Activated B cell treated with CpG ODN at 0.5 μM for 24 hours (primary cell): ENCODE measurements at places on chromosomes 1 and 21. TPM values are rescaled to one million over a fixed set of nuclear protein-coding genes. Genes with fewer than 3 reads are reported as not detected.

DNA sequence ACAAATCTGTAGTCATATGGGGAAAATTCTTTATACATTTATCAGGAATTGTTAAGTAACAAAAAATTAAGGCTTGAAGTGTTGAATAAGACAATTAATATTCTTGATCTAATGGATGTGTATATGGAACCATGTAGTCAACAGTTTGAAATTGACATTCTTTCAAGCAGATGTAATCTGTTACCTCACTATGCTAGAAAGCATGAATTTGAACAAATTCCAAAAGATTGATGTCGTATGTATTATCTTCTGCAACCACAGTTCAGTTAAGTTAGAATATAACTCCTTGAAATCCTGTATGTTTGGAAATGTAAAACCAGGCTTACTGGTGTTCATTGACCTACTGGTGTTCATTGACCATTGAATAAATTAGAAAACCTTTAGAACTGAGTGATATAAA, 16.1 kb downstream of the CCDC18 start:
- DNase-seq = no peak
- H3K36me3 ChIP-seq = peaks cover 29% of the 10 kb centered on the region
- H3K27ac ChIP-seq = no peak overlapping the region
- peaks cover 6% of the 10 kb centered on the region for H3K4me1 ChIP-seq
- H3K27me3 ChIP-seq = no peaks in the 10 kb centered on the region
- no peak overlapping the region for H3K4me3 ChIP-seq

The UTP25 gene
- total RNA-seq = 13.3 and 15.4 TPM in 2 replicates

The KRTAP7-1 gene
- not detected in 2 replicates for total RNA-seq

DNA sequence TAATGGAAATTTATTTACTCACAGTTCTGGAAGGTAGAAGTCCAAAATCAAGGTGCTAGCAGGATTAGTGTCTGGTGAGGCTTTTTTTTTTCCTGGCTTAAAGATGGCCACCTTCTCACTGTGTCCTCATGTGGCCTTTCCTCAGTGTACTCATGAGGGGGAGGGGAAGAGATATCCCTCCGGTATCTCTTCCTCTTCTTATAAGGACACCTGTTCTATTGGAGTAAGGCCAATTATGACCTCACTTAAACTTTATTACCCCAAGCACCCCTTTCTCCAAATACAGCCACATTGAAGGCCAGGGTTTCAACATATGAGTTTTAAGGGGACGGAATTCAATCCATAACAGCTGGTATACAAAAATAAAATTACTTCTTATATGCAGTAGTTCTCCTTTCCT, 203.7 kb upstream of the C1orf87 start:
- no peaks in the 10 kb centered on the region for H3K4me1 ChIP-seq
- no peak overlapping the region for H3K27ac ChIP-seq
- DNase-seq = no peak
- H3K4me3 ChIP-seq = no peak overlapping the region
- no peaks in the 10 kb centered on the region for H3K27me3 ChIP-seq

- H3K27ac ChIP-seq = peak overlapping the region; percentile 47
- peaks cover 27% of the 10 kb centered on the region for H3K4me1 ChIP-seq
- no peak overlapping the region for H3K4me3 ChIP-seq
- H3K36me3 ChIP-seq = no peaks in the 10 kb centered on the region
- DNase-seq = no peak
Observed at GRCh38 chr1:89279011-89279466, 6.4 kb upstream of the GBP5 start.

GRCh38 chr1:233518344-233518743, 95.6 kb upstream of the KCNK1 start:
- DNase-seq = no peak
- H3K27me3 ChIP-seq = peaks cover 4% of the 10 kb centered on the region
- no peaks in the 10 kb centered on the region for H3K4me1 ChIP-seq
- no peak overlapping the region for H3K27ac ChIP-seq

GRCh38 chr1:77950873-77951272, 28.0 kb downstream of the FUBP1 start:
- no peak overlapping the region for H3K4me3 ChIP-seq
- peaks cover 79% of the 10 kb centered on the region for H3K36me3 ChIP-seq
- H3K27ac ChIP-seq = peak overlapping the region; percentile 77
- no peak for DNase-seq
- H3K4me1 ChIP-seq = peaks cover 40% of the 10 kb centered on the region
- H3K27me3 ChIP-seq = no peaks in the 10 kb centered on the region

The TMOD4 gene
- total RNA-seq = 3.8 and 4.4 TPM in 2 replicates

GRCh38 chr1:6935361-6935883, 150.2 kb downstream of the CAMTA1 start:
- H3K4me3 ChIP-seq = no peak overlapping the region
- H3K27me3 ChIP-seq = peaks cover 15% of the 10 kb centered on the region
- no peaks in the 10 kb centered on the region for H3K36me3 ChIP-seq
- no peaks in the 10 kb centered on the region for H3K4me1 ChIP-seq

- H3K36me3 ChIP-seq = no peaks in the 10 kb centered on the region
- H3K4me1 ChIP-seq = no peaks in the 10 kb centered on the region
- no peak overlapping the region for H3K4me3 ChIP-seq
- H3K27ac ChIP-seq = no peak overlapping the region
- DNase-seq = no peak
Observed at GRCh38 chr21:35150562-35151226, 101.6 kb upstream of the RUNX1 start.

GRCh38 chr1:22662318-22662717, 9.3 kb downstream of the C1QB start:
- H3K4me3 ChIP-seq = no peak overlapping the region
- H3K36me3 ChIP-seq = no peaks in the 10 kb centered on the region
- H3K27me3 ChIP-seq = peaks cover 15% of the 10 kb centered on the region
- H3K4me1 ChIP-seq = no peaks in the 10 kb centered on the region
- DNase-seq = no peak
- no peak overlapping the region for H3K27ac ChIP-seq

- H3K27ac ChIP-seq = no peak overlapping the region
- no peaks in the 10 kb centered on the region for H3K4me1 ChIP-seq
- no peaks in the 10 kb centered on the region for H3K36me3 ChIP-seq
Observed at GRCh38 chr1:228664399-228664914, 70.8 kb upstream of the RHOU start.

The KCNA3 gene
- 15.0 and 20.0 TPM in 2 replicates for total RNA-seq

GRCh38 chr21:34673006-34673405, 4.2 kb downstream of the CLIC6 start:
- peaks cover 5% of the 10 kb centered on the region for H3K4me1 ChIP-seq
- no peak overlapping the region for H3K27ac ChIP-seq
- DNase-seq = no peak
- H3K27me3 ChIP-seq = peaks cover 56% of the 10 kb centered on the region
- H3K36me3 ChIP-seq = no peaks in the 10 kb centered on the region

The CSDE1 gene
- 416 and 424 TPM in 2 replicates for total RNA-seq

The KCNJ9 gene
- total RNA-seq = not detected in 2 replicates

GRCh38 chr1:25572708-25573590, 29.5 kb downstream of the LDLRAP1 start:
- H3K27me3 ChIP-seq = peaks cover 7% of the 10 kb centered on the region
- no peak overlapping the region for H3K4me3 ChIP-seq
- peaks cover 2% of the 10 kb centered on the region for H3K4me1 ChIP-seq
- no peak overlapping the region for H3K27ac ChIP-seq

DNA sequence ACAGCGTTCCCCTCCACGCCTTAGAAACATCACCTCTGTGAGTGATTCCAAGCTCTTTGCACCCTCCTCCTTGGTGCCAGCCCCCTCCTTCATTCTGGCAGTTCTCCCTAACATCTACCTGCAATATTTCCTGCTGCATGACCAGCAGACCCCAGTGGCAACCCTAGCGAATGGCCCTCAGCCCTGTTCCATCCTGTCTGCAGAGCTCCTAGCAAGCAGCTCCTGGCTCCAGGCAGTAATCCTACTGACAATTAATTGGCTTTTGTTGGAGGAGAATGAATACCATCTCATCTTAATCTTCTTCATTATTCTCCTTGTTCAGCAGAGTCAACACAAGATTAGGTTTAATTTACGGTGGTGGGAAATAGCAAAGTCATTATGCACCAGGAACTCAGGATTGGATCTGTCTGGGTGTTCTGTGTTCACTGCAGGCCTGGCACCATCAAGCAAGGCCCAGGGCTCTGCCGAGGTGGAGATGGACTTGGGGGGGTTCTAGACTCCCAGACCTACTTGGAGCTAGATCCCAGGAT, 12.4 kb downstream of the FBXO2 start:
- no peaks in the 10 kb centered on the region for H3K36me3 ChIP-seq
- no peak overlapping the region for H3K27ac ChIP-seq
- no peak for DNase-seq

DNA sequence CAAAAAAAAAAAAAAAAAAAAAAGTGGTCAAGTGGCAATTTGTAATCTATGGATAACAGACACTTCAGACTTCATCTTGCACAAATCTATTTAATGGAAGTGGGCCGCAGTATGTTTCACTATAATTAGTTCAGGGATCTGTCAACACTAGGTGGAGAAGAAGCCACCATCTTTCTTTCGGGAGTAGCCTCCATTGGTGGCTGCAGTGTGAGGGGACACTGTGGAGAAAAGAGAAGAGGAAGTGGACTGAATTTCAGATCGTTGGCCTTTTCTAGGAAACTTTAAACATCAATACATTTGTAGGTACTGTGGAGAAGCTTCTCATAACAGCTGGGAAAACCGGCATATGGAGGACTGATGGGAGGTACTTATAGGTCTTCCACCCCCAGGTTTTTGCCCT, 8.0 kb upstream of the ELAPOR1 start:
- H3K4me3 ChIP-seq = no peak overlapping the region
- no peak overlapping the region for H3K27ac ChIP-seq
- no peaks in the 10 kb centered on the region for H3K27me3 ChIP-seq
- peaks cover 12% of the 10 kb centered on the region for H3K36me3 ChIP-seq
- peaks cover 11% of the 10 kb centered on the region for H3K4me1 ChIP-seq

GRCh38 chr1:62625415-62625814, 28.1 kb downstream of the ANGPTL3 start:
- peaks cover 11% of the 10 kb centered on the region for H3K36me3 ChIP-seq
- H3K27me3 ChIP-seq = no peaks in the 10 kb centered on the region
- H3K4me1 ChIP-seq = peaks cover 18% of the 10 kb centered on the region

The IL10 gene
- 2.8 and 3.4 TPM in 2 replicates for total RNA-seq

The PTPN7 gene
- total RNA-seq = 29.4 and 31.0 TPM in 2 replicates

DNA sequence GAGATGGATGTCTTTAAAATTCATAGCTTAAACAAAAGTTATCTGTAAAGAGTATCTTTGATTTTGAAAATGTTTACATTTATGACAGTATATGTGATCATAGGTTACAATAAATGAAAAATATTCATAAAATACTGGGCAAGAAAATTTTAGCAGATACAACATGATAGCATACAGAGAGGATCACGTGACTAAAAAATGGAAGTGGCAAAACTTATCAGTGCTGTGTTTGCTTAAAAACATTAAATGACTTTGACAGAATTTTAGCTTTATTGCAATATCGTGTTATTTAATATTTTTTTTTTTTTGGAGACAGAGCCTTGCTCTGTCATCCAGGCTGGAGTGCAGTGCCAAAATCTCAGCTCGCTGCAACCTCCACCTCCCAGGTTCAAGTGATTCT, 2294.1 kb downstream of the NCAM2 start:
- no peaks in the 10 kb centered on the region for H3K4me1 ChIP-seq
- H3K27me3 ChIP-seq = no peaks in the 10 kb centered on the region
- no peak overlapping the region for H3K27ac ChIP-seq
- DNase-seq = no peak
- H3K4me3 ChIP-seq = no peak overlapping the region

- peaks cover 26% of the 10 kb centered on the region for H3K36me3 ChIP-seq
- H3K4me3 ChIP-seq = peak overlapping the region; percentile 37
- peak overlapping the region; percentile 26 for H3K27ac ChIP-seq
- no peaks in the 10 kb centered on the region for H3K27me3 ChIP-seq
- no peak for DNase-seq
- peaks cover 9% of the 10 kb centered on the region for H3K4me1 ChIP-seq
Observed at GRCh38 chr1:243638186-243638585, 211.9 kb downstream of the AKT3 start.

The GBP2 gene
- 24.4 and 26.7 TPM in 2 replicates for total RNA-seq

The CD160 gene
- not detected in 2 replicates for total RNA-seq

DNA sequence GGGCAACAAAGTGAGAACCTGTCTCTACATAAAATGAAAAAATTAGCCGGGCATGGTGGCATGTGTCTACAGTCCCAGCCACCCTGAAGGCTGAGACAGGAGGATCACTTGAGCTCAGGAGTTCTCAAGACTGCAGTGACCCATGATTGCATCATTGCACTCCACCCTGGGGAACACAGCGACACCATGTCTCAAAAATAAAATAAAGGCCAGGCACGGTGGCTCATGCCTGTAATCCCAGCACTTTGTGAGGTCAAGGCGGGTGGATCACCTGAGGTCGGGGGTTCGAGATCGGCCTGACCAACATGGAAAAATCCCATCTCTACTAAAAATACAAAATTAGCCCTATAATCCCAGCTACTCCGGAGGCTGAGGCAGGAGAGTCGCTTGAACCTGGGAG, 20.1 kb downstream of the ANKRD13C start:
- H3K4me1 ChIP-seq = peaks cover 2% of the 10 kb centered on the region
- H3K36me3 ChIP-seq = peaks cover 46% of the 10 kb centered on the region
- H3K27ac ChIP-seq = no peak overlapping the region
- no peak for DNase-seq
- no peak overlapping the region for H3K4me3 ChIP-seq

- peak overlapping the region; percentile 60 for H3K27ac ChIP-seq
- peaks cover 35% of the 10 kb centered on the region for H3K36me3 ChIP-seq
- H3K27me3 ChIP-seq = no peaks in the 10 kb centered on the region
- DNase-seq = no peak
Observed at GRCh38 chr1:171596705-171597104, 25.3 kb upstream of the MYOCOS start.

- peaks cover 8% of the 10 kb centered on the region for H3K27me3 ChIP-seq
- H3K27ac ChIP-seq = no peak overlapping the region
- H3K36me3 ChIP-seq = no peaks in the 10 kb centered on the region
- no peak for DNase-seq
- H3K4me3 ChIP-seq = no peak overlapping the region
Observed at GRCh38 chr1:192506741-192507155, 68.8 kb upstream of the RGS1 start.

The CD48 gene
- 200 and 202 TPM in 2 replicates for total RNA-seq

DNA sequence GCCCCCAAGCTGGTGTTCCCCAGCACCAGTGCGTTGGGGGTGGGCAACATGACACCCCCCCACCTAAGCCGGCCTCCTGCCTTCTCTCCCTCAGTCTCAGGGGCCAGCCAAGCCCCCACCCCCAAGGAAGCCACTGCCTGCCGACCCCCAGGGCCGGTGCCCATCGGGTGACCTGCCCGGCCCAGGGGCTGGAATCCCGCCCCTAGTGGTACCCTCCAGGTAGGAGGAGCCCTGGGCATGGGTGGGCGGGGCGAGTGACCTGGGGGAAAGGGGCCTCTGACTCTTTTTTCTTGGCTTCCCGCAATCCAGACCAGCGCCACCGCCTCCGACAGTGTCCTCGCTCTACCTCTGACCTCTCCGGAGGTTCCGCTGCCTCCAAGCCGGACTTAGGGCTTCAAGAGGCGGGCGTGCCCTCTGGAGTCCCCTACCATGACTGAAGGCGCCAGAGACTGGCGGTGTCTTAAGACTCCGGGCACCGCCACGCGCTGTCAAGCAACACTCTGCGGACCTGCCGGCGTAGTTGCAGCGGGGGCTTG, 1.3 kb upstream of the EFNA4 start:
- H3K4me1 ChIP-seq = peaks cover 48% of the 10 kb centered on the region
- H3K4me3 ChIP-seq = peak overlapping the region; percentile 83
- H3K36me3 ChIP-seq = peaks cover 14% of the 10 kb centered on the region
- H3K27me3 ChIP-seq = no peaks in the 10 kb centered on the region
- no peak overlapping the region for H3K27ac ChIP-seq

- H3K4me3 ChIP-seq = no peak overlapping the region
Observed at GRCh38 chr21:40689217-40689616, 157.7 kb downstream of the DSCAM start.

The RNU1-4 gene
- total RNA-seq = 3,526 and 4,195 TPM in 2 replicates
